ENCODE measurements at places on chromosomes 1 and 21.

- no peak for DNase-seq
These were observed 23.4 kb upstream of the TSHB start for GRCh38 chr1:115006191-115006590.

DNA sequence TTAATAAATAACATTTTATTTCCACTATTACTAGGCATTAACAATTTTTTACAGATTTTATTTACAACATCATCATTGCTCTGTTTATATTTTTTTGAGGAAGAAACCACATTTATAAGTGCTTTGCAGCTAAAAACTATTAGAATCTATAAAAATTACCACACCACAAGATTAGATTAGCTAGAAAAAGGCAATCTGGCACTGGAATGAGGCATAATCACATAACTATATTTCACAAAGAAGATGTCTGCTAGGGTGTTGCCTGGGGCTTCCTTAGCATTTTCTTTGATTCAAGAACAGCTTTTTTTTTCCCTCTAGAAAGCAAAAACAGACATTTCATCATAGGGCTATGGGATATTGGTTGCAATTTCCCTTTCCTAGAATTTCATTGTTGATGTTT, 2169.2 kb downstream of the MRPL39 start:
- DNase-seq: no peak

- no peak for DNase-seq
These were observed 1.9 kb downstream of the DDAH1 start for GRCh38 chr1:85462931-85463649.

DNA sequence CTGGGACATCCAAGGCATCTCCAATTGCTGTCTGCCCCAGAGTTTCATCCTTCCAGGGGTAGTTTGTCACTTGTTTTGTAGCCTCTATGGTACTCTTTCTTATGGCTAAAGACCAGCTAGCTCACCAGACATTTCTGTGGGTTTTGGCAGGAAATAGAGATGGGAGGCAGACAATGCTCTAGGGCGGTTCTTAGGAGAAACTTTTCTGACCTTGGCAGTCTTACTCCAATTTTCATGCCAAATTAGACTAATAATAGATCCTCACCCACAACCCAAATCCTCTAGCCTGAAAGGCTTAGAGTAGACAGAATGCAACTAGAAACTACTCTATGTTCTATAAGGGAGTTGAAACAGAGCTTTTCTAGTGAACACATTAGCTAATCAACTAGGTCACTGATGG, 69.8 kb downstream of the LRIG2 start:
- no peak for DNase-seq

DNA sequence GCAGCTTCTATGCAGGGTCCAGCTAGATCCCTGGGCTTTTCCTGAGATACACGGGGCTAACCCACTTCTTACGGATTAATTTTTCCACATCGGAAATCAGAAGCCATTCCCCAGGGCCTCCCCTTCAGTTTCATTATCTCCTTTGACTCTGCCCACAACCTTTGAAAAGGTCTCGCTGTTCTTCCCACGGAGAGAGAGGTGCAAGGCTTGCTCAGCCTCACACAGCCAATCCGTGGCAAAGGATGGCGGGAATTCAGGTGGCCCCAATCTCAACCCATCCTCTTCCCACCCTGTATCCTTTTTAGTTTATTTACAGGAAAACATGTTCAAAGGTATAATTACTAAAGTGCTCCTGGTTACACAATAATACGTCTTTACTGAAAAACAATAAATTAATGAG, 702 bp upstream of the MAPKAPK2 start:
- no peak for DNase-seq

All from ecto neural progenitor cell (in vitro differentiated cells).